GM10248 (cell line): ENCODE measurements at places on chromosomes 6 and 20.

GRCh38 chr6:4941782-4942672, 61.8 kb downstream of the RPP40 start:
- DNase-seq, result peak; percentile 52

DNA sequence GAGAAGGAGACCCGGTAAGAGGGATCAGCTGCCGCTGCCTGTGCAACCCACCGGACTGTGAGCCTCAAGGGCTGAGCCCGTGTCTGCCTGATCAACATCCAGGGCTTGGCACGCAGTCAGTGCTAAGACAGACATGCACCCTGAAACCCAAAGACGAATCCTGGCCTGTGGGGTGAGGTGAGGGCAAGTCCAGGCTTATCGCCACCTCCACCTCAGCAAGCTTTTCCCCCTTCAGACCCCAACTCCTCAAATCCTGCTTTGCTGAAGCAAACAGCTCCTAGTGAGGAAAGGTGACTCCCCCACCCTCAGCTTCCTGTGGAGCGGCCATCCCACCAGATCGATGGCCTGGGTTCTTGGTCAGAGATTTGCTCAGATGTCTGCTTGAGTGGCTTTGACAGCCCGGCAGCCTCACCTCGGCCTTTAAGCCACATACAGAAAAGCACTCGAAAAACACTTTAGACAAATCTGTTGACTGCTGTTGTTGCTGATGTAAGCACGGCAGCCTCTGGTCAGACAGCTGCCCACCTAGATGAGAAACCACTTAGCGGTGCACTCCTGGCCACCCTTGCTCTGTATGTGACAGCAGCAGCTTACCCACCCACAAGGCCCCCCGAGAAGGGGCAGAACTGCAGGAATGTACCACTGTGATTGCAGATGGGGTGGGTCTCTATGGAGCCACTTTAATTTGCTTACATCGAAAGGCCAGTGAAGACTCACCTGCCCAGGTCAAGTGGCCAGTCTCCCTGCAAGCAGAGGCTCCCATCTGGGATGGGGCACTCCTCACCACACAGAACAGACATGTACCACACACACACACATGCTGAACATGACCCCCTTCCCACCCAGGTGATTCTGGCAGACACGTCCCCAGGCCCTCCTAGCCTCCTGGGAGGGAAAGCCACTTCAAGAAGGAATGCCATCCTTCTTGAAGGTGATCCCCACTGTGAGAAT, 14.8 kb downstream of the MTCH1 start:
- no peak for DNase-seq

GRCh38 chr6:17045581-17046322, 56.1 kb upstream of the STMND1 start:
- DNase-seq, result no peak

- no peak for DNase-seq
Observed at GRCh38 chr6:148580442-148580841, 166.4 kb upstream of the UST start.

- DNase-seq, result no peak
Observed at GRCh38 chr6:156283091-156283490, 494.1 kb upstream of the ARID1B start.

GRCh38 chr20:36469973-36470372, 71.3 kb upstream of the MYL9 start:
- no peak for DNase-seq

DNA sequence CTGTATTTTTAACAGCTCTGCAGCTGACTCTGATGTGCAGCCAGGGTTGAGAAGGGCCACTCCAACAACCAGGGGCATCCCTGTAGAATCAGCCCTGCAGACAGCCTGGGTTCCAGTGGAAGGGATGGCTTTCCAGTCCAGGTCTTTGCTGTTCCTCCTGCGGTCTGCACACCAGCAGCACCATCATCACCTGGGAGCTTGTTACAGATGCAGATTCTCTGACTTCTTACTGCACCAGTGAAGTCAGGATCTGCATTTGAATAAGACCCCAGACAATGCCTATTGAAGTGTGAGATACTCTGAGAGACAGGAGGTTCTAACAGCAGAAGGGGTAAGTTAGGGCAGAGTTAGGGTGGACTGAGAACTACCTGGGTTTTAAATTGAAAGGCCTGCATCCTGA, 151.3 kb downstream of the F13A1 start:
- no peak for DNase-seq

DNA sequence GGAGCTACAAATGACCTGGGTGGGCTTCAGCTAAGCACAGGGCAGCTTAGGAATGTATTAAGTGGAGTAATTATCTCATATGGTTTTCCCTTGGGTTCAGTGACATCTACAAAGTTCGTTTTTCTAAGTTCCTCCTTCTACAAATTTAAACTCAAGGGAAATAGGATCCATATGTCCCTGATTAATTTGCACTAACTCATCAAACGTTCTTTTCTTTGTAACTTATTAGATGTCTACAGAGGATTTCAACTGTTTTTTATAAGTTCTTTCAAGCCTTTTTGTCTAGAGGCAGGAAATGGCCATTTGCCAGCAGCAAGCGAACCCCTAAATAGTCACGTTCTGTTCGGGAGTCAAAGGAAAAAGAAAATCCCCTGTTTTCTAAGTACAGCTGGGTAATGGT, 1060.3 kb downstream of the KIF16B start:
- no peak for DNase-seq

GRCh38 chr6:154487367-154488247, 22.9 kb downstream of the CNKSR3 start:
- DNase-seq, result no peak

DNA sequence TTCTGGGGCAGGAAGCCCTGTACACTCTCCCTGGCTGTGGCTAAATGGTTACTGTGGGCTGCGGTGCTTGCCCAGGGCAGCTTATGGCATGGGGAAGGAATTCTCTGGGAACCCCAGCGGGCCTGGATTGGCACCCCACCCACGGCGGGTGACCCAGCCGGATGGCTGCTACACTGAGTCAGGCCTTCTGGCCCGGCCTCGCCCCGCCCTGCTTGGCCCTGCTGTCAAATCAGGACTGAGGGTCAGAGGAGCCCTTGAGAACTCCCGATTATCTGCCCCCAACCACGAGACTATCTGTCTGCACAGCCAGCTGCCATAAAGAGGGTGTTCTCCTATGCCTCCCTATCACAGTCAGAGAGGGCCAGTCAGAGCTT, 7.3 kb upstream of the ITPR3 start:
- DNase-seq, result no peak

- no peak for DNase-seq
Observed at GRCh38 chr20:4925842-4926530, 75.3 kb downstream of the SLC23A2 start.

DNA sequence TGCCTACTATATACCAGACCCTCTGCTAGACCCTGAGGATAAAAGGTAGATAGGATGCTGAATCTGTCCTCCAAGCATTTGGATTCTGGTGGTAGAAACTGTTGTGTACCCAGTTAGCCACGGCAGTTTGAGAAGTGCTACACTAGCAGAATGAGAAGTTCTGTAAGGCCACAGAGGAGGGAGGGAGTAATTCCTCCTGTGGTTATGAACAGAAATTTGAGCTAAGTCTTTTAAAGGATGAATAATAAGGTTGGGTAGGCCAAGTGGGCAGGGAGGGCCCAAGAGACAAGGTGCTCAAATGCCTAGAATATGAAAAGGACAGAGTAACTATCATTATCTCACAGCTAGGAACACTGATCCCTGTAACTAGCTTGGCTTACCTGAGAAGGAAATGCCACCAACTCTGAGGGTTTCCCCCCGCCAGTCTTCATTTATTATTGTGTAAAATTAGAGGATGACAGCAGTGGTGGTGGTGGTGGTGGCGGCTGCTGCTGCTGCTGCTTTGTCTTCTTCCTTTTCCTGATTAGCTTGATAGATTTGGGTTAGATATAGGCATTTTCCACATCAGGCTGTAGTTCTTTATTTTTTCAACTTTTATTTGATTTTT, 243.3 kb downstream of the PRL start:
- no peak for DNase-seq

DNA sequence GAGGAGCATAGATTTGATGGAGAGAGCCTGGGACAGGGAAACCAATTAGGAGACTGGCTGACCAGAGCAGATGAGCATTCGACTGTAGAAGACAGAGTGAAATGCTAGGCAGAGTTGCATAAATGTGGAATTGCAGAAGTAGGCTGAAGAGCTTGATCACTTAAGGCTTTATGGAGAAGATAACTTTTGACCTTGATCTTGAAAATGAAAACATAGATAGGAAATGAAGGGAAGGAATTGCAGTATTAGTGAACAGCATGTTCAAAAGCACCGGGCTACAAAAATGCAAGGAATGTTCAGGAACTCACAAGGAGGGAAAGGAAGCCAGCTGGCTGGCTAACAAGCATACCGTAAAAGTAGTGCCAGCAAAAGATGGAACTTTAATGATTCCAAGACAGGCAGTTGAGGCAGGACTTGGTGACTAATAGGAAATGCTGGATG, 20.5 kb upstream of the LTV1 start:
- no peak for DNase-seq

DNA sequence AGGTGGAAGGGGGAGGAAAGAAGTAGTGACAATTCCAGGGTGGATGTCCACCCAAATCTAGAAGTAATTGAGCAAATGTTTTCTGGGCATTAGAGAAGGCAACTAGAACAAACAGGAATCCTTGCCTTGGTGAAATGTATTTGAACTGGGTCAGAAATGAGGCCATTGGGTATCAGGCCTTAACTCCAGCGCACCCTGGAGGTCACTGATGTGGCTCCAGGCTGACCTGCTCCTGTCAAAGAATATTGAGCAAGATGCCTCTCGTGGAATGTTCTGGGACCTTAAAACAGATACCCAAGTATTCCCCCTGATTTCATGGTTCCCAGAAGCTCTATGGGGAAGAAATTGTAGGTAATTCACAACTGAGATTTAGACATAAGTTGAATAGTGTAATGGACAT, 6.9 kb downstream of the HLA-DPB1 start:
- DNase-seq, result peak; percentile 42

- DNase-seq, result no peak
Observed at GRCh38 chr6:52125139-52125538, 37.7 kb upstream of the PKHD1 start.

DNA sequence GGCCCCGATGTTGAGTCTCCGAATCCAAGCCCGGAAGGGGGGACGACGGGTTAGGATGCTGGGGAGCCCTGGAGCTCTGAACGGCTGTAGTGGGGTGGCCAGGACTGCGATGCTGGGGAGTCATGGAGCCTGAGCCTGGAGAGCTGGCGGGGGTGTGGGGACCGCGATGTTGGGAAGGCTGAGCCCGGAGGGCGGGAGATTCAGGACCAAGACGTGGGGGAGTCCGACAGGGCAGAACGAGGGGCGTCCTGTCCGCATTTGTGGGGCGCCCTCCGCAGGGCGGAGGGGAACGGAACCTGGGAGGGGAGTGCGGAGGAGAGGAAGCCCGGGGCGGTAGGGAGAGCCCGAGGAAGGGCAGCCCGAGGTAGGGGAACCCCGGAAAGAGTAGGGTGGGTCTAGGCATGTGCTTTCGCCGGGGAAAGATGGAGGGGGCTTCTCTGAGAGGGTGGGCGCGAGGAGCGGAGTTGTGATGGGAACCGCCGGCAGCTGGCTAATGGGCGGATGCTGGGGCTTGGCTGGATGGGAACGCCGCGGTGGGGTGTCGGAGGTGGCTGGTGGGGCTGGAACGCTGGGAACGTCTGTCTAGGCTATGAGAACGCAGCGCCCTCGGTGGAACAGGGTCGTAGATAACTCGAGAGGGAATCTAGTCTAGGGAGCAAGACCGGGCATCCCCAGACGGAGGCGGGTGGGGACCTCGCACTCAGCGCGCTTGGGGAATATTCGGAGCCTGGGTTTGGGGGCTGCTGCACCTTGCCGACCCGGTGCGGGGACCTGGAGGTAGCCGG, 684 bp downstream of the PAQR8 start:
- peak; percentile 75 for DNase-seq

DNA sequence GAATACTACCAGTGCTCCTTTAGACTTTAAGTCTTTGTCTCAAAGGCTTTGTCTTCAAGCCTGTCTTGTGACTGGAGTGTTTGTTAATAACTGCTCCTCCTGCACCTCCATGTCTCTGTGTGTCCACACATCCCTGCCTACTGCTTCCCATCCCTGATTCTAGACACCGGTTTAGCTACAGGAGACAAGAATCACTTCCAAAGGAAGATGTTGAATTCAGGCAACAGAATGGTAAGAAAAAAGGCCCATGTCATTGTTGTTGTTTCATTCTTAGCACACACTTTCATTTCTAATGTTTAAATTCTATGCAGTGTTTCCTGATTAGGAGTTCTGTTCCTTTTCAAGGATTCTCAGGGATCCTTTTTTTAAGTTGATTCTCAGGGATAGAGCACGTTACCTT, 293.6 kb upstream of the STXBP5 start:
- no peak for DNase-seq

GRCh38 chr6:8738951-8739350, 303.6 kb upstream of the SLC35B3 start:
- no peak for DNase-seq

GRCh38 chr6:135093578-135093977, 39.0 kb upstream of the HBS1L start:
- no peak for DNase-seq

DNA sequence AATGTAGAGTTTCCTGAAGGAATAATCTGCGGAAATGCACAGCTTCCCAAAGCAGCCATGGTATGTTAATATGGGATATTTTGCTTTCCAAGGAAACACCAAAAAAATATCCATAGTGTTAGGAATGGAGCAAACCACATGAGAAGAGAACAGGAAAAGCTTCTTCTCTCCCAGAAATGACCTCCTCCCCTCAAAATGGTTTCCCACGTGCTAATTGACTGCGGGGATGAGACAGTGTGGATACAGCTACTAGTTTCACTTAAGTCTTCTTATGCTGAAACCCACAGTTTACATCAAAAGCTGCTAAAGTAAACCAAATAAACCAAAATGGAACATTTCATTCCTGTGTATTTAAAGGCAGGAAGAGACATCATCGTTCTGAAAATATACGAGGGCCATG, 69.4 kb downstream of the FYN start:
- DNase-seq, result no peak
